AG04449 (cell line): ENCODE measurements at places on chromosomes 5 and 9.

DNA sequence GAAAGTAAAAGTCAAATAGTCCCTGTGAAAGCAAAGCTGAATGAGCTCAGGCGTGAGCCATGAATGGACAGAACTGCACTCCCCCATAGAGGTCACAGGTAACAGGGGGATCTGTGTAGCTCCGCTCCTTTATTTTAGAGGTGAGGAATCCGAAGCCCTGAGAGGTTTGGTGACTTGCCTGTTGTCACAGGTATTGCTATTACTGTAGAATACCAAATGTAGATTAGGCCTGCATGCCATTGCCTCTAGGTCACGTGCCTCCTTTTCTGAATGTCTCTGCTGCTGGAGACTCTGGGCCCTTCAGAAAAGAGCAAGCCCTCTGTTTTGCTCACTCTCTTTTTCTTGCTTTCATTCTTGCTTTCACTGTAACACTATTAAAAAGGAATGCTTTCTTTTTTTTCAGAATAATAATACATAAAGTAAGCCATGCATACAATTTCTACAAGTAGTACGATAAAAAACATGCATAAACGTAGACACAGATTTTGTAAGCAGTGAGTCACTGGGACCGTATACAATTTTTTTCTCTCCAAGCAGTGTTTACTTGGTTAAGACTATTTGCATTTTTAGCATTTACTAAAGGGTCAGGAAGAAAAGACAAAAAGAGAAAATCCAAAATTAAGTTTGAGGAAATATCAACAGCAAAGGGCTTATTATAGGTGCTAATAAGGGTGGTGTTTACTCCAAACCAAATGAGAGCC is 568.7 kb upstream of the ADAMTS16 start:
- no peak for DNase-seq

GRCh38 chr5:12292610-12293204 is 388.5 kb upstream of the CTNND2 start:
- no peak for DNase-seq

DNA sequence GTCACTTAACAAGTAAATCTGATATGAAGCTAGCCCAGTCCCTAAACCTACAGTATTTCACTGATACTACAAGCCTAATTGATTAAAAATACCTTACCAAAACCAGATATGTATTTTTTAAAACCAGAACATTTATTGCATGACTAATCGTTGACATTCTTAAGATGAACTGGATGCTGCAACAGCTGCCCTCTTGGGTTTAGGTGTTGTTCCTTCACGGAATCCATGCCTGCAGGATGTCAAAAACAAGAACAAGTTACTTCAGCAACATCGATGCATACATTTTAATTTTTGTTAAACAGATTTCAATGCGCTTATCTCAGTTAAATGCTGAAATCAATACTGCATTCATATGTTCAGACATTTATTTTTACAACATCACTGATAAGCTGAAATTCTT is 2.7 kb downstream of the RPL37 start:
- DNase-seq, result no peak

- DNase-seq, result no peak
These were observed 86.8 kb downstream of the KCNT1 start for GRCh38 chr9:135788576-135789300.

GRCh38 chr9:36451949-36452348 is 51.9 kb upstream of the RNF38 start:
- no peak for DNase-seq

DNA sequence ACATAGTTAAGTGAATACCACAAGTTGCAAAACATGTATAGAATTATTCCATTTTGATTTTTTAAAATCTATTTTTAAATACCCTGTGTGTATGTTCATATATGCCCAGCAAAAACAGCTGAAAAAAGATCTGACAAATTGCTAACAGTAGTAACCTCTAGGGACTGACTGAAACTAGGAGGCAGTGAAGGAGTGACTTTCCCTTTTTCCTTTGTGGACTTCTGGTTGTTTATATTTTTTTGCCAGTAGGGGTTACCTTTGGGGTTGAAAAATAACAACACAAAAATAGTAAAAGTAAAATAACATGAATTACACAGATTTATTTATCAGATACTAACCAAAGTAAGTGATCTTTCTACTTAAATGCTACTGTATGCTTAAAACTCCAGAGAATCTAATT is 2.9 kb downstream of the MEGF9 start:
- no peak for DNase-seq

- no peak for DNase-seq
These were observed 10.0 kb upstream of the ARAP3 start for GRCh38 chr5:141691867-141692532.

DNA sequence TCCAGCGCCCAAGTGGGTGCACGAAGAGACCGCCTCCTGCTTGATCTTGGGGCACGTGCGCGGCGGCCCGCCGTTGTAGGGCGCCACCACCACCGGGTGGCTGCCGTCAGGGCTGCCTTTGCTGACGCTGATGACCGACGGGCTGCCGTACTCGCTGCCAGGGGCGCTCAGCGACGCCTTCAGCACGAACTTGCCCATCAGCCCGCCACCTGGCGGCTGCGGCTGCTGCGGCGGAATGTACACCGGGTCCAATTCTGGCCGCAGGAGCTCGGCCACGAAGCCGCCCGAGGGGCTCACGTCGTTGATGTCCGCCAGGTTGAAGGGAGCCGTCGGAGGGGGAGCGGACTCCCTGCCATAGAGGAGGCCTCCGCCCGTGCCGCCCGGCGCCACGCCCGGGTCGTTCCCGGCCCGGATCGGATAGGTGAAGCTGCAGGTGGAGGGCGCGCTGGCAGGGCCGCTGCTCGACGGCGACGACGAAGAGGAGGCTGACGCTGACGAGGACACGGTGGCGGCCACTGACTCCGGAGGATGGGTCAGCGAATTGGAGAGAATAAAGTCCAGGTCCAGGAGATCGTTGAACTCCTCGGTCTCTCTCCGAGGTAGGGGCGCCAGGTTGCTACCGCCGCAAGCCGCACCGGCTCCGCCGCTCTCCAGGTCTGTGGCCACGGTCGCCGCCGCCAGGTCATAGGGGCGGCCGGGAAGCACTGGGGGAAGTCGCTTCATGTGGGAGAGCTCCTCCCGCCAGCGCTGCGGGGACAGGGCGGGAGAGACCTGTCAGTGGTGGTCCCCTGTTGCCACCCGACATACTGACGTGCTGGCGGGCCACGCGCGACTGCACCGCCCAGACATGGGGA is 1.8 kb downstream of the KLF4 start:
- DNase-seq, result no peak

DNA sequence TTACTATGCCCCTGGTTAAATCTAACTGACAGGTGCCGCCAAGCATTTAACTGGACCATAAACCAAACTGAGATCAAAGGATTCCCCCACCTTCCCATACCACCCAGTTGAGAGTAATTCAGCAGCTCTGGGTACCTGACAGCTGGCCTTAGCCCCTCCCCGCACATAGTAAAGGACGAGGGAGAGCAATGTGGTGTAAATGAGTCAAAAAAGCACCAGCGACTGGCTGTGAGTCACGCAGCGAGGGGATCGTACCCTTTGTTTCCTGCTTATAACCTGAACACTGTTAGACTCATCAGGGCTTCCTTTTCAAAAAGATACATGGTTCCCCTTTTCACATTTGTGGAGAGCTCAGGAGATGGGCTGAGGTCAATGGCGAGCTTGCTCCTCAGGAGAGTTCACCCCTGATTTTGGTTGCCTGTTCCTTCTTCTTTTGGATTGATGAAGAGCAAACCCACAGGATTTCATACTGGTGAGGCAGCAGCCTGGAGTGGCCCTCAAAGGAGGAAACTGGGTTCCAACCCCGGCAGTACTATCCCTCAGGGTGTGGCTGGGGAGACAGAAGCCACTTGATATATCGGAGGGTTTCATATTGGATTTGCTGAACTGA is 71.5 kb downstream of the ANKRD33B start:
- DNase-seq, result no peak

DNA sequence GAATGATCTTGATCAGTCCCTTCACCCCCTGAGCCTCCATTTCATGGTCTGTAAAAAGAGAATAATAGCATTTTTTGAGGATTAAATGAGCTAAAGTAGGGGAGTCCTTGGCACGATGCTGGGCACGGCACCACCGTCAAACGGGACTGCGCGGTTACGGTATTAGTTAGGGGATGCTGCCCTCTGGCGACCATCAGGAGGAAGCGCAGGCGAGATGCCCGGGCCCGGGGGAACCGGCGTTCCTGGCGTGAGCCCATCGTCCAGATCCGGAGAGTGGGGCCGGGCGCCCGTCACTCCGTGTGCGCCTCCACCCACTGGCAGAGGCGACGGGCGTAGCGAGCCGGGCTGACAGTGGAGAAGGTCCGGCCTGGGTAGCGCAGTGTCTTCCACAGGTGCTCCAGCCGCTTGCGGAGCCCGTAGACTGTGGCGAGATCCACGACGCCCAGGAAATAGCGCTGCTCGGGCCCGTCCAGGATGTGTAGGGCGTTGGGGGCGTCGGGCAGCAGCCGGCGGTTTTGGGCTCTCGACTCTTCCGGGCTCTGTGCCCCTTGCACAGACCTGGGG is 4.8 kb upstream of the ST6GALNAC4 start:
- no peak for DNase-seq

- no peak for DNase-seq
These were observed 54.8 kb upstream of the CPEB4 start for GRCh38 chr5:173833196-173833985.

DNA sequence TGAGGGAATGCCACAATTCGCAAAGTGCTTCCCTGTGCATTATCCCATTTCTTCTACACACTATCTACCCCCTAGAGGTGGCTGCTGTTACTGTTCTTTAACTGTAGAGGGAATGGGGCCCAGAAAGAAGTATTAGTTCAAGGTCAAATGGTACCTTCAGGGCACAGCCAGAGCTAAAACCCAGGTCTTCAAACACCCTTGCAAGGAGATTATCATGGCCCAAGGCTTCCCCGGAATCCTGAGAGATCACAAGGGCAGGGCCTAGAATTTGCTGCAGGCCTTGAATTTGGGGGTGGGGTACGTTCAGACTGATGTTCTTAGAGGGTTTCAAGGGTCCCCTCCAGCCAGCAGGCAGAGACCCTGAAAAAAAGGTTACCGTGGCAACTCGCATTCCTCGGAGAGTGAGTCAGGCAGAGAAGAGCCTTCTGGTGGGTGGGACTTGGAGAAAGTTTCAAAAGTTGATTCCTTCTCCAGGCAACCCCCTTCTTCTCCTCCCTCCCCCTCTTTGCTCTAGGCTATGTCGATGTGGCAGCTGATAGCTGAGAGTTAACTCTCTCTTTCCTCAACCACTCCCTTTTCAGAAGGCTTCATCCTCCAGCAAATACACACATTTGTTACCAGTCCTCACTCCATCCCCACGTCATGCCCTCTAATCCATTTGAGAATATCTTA is 1.9 kb downstream of the SPARC start:
- DNase-seq, result peak; percentile 87

- DNase-seq, result no peak
These were observed 144.9 kb downstream of the CDK5RAP2 start for GRCh38 chr9:120435091-120435490.

DNA sequence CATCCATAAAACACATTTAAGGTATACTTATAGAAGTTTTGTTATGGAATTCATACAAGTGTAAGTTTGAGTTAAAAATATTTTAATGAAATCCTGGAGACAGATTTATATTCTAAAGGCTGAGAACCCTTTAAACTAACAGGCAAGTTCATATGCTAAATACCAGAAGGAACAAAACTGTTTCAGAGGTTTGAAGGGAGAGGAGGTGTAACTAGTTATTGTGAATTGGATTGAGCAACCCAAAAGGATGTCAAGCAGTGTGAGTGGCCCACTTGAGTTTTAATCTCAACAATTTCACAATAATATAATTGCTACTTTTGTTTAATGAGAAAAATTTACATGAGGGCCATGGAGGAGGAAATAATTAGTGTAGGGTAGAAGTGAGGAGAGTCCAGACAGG is 348.5 kb upstream of the ACTBL2 start:
- DNase-seq, result no peak

GRCh38 chr5:10733426-10733825 is 27.6 kb downstream of the DAP start:
- no peak for DNase-seq

GRCh38 chr9:132367613-132368313 is 13.0 kb upstream of the SETX start:
- DNase-seq, result no peak

DNA sequence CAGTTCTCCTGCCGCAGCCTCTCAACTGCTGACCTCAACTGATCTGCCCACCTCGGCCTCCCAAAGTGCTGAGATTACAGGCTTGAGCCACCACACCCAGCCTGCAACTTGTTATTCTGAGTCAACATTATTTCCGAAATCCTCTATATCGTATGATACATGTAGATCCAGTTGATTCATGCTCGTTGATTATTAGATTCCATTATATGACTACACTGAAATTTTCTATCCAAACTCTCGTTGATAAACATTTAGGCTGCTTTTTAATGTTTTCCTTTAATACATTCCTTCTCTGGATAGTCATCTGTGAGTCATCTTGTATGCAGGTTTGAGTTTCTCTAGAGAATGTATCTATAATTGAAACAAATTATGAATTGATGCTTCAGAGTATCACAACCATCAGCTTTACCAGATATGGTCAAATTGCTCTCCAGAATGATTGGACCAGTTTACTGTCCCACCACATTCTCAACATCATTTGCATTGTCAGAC is 4.1 kb downstream of the CDK7 start:
- DNase-seq, result peak; percentile 77

- DNase-seq, result peak; percentile 24
These were observed 71.5 kb upstream of the PALM2AKAP2 start for GRCh38 chr9:109708451-109708945.

DNA sequence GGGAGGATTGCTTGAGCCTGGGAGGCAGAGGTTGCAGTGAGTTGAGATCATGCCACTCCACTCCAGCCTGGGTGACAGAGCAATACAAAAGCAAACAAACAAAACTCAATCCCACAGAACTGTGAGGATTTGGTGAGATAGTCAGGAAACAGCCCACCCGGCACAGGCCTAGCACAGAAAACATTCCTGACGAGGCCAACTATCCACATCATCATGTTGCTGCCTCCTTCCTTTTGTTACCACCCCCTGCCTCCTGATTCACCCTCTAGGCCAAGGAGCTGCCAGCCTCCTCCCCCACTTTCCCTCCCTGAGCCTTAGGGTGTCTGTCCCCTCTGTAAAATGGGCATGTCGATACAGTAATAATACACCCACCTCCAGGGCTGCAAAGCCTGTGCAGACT is 39.0 kb downstream of the STK10 start:
- peak; percentile 47 for DNase-seq

DNA sequence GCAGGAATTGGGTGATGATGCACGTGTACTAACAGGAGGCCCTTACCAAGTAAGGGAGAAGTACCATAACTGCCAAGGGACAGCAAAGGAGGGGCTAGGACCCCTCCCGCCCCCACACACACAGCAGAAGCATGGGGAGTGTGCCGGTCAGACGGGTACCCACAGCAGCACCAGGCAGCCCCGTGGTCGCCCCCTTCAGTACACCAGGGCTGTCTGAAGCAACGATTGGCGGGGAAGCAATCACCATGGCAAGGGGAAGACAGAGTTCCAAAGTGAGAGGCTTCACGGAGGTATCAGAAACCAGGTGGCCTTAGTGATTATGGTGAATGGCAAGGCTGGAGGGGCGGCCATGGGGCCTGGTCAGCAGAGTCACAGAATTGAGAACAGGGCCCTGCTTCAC is 72.2 kb downstream of the CAMSAP1 start:
- DNase-seq, result no peak

DNA sequence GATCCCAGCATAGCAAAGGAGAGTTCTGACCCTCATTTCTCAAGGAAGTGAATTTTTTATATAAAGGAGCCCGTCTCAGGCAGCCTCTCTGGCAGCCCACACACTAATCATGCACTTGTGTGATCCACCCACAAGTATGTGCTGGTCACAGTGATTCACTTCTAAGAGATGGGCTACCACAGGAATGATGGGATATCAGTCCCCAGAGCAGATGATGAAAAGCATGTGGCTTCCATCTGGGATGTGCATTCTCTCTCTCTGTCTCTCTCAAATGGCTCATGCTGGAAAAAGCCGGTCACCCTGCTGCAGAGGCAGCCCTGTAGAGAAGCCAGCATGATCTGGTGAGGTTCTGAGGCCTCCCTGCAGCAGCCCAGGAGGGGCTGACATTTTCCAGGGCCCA is 74.2 kb upstream of the ADCY2 start:
- DNase-seq, result peak; percentile 98
